ENCODE measurements at places on chromosomes 1 and 21.

GRCh38 chr1:94481473-94481933 lies 60.1 kb downstream of the F3 start:
- DNase-seq: peak; percentile 69

DNA sequence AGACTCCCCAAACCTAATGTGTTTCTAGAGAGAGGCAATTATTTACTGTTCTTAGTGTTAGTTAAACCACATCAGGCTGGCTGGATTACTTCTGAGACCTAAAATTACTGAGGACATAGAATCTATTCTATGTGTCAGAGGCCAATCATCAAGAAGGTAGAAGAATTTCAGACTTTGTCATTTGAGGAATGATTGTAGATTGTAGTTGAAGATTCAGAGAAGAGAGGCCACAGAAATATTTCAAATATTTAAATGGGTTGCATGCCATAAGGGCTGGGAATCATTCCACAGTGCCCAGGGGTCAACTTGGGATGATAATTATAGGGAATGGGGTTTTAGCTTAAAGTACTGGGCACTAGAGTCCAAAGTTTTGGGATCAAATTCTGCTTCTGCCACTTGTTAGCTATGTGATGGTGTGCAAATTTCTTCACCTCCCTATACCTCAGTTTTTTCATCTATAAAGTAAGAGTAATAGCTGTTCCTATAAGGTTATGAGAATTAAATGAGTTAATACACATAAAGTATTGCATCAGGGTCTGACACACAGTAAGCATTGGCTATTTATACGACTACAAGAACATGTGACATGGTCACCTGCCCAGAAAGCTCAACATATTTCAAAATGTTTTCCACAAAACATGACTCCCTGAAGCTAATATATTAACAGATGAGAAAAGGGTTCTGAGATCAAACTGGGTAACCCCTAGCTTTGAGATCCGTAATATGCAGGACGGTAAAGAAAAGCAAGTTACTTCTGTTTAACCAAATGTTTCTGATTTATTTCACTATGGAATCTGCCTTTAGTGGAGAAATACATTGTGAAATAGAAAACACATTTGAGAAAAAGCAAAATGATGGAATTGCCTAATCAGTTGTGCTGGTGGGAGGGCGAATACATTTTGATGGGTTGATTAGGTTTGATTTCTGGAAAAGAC lies 69.7 kb upstream of the SPAG17 start:
- no peak for DNase-seq

- DNase-seq: no peak
Measured at GRCh38 chr1:204335533-204335932, 24.2 kb downstream of the PLEKHA6 start.

DNA sequence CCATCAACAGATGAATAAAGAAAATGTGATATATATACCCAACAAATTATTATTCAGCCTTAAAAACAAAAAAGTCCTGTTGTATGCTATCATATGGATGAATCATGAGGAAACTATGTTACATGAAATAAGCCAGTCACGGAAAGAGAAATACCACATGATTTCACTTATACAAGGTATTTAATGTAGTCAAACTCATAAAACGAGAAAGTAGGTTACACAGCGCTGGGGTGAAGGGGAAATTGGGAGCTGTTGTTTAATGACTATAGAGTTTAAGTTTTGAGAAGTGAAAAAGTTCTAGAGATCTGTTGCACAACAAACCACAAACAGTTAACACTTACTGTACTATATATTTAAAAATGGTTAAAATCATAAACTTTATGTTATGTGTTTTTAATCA lies 58.5 kb downstream of the SLC25A24 start:
- no peak for DNase-seq

DNA sequence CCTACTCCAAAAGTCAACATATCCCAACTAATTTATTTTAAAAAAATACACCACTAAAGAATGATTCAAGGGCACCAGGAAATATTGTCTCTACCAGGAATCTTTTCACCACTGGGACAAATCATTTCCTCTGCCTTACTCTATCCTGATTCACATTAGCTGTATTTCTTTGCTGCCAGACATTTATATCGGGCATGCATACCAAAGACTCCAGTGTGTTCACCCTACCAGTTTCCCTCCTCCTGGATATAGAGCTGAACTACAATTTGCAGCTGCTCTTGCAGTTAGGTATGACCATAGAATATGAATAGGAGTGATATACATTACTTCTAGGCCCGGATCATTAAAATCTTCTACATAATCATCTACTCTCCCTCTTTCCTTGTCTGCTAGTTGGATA lies 7.6 kb downstream of the KCNJ6 start:
- DNase-seq: no peak

GRCh38 chr1:224133741-224134299 lies 19.9 kb downstream of the FBXO28 start:
- no peak for DNase-seq

GRCh38 chr1:25053576-25054250 lies 123.6 kb upstream of the RUNX3 start:
- no peak for DNase-seq

DNA sequence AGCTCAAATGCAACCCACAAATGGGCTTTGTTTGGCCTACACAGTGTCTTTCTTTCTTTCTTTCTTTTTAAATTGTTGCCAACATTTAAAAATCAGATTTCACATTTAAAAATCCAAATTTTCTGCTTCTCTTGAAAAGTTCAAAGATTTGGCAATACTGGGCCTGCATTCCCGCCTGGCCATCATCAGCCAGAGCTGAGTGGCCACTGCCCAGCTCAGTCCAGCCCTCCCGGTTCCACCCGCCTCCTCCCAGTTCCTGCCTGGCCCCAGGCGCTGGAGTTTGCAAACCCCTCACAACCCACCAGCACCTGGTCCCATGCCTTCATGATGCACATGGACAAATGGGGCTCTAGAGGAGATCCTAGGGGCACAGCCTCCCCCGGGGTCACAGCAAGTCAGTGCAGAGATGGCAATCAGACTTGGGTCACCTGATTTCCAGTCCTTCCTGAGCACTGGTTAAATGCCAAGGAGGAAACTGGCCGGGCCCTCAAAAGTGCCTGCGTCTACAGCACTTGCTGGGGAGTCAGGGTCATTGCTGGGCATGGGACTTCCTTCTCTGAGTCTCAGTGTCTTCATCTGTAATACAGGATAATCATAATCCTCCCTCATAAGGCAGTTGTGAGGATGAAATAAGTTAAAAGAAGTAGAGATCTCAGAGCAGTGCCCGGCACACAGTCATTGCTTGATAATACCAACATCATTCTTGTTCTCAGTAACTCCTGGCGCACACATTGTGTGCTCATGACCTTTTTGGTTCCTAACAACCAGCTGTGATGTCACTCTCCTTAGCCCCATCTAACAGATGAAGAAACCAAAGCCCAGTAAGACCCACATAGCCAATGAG lies 41.0 kb upstream of the LAPTM5 start:
- no peak for DNase-seq

DNA sequence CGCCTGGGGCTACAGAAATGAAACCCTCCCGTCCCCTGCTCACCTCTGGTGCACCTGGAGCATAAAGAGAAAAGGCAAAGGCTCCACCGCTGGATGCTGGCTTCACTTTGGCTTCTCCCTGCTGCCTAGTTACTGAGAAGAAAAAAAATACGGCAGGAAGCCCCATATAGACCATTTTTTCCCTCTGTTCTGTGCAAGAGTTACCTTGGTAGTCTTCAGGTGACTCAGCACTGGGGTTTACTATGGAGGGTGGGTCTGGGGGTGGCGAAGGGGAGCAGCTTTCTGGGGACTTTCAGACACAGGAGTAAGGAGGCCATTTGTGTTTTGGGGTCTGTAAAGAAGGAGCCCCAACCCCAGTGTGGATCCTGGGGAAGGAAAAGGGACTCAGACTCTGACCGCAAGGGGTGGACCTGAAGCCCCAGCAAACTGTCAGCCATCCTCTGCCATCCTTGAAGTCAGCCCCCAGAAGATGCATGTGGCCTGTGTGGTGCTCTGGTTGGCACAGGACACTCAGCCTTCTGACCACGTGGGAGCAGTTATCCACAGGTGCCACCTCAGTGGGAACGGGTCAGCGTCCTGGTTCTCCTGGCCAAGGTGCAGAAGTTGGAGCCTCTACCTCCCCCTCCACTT lies 25.9 kb upstream of the EPS8L3 start:
- DNase-seq: no peak

DNA sequence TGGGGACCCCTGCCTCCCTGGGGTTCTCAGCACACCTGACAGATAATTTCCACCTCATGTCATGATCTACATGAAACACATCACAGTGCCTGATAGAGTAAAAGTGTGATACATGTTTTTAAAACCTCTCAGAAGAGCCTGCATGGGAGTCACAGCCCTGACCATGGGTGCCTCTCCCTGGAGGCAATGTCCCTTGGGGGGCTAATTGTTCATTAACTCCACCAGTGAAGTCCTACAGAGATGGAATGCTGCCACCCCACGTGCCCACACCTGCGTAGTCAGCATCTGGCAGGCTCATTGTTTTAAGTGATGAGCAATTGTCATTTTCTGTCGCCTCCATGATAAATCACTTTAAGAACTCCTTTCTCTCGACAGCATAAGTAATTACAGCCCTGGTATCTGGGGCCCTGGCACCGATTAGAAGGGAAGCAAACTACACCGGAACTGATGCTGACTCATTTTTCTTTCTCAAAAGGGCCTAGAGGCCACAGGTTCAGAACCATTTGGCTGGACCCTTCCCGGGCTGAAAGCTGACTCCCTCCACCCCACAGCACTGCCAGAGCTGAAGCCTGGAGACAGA lies 109.6 kb upstream of the GJB5 start:
- no peak for DNase-seq

DNA sequence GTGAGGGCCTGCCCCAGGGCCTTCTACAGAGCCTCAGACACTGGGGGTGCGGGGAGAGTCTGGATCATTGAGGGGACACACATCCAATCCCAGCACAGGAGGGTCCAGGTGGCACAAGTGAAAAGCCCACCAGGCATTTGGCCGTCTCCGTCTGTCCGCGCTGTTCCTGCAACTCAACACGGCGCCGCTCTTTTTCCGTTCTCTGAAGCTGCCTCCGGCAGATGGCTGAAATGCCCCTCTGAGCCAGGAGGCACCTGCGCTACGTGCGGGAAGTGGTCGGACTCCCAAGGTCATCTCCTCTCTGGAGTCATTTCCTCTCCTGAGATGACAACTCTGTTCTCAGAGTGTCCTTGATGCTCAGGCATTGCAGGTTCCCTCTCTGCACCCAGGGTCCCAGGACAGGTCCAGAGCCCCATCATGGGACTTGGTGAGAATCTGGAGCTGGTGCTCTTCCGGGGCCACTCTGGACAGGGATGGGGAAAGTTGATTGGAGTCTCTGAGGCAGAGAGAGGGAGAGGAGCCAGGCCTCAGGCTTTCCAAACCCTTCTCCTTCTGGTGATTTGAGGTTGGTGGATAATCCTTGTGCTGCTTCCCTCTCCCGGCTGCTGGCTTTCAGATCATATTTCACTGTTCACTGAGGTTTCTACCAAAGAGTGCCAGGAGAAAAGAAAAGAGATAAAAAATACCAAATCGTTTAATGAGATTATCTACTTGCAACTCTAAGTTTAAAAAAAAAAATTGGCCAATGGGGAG lies 14.0 kb upstream of the MIXL1 start:
- no peak for DNase-seq

- no peak for DNase-seq
Measured at GRCh38 chr1:227453631-227454355, 109.6 kb upstream of the ZNF678 start.

DNA sequence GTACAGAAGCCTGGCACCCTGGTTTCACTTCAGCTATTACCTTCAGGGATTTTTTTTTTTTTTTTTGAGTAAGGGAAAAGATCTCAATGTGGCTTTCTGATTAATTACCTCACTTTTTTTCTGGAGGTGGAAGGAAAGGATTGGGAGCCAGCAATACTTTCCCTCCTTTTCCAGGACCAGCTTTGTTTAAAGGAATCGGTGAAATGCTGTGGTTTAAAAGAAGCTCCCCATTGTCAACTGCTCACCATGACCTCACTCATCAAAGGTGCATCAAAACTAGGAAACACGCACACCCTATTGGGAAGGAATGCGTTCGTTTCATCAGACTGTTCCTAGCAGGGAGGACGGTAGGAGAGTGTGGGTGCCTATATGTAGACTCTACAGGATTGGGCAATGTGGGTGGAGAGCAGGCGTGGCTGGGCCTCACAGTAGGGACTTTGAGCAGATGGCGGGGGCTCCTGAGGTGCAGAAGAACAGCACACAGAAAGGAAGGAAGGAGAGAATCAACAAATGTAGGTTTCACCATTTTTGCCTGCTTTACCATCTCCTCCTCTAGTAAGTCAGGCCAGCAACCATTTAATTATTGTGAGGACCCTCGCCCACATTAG lies 13.0 kb downstream of the PHGDH start:
- DNase-seq: no peak

DNA sequence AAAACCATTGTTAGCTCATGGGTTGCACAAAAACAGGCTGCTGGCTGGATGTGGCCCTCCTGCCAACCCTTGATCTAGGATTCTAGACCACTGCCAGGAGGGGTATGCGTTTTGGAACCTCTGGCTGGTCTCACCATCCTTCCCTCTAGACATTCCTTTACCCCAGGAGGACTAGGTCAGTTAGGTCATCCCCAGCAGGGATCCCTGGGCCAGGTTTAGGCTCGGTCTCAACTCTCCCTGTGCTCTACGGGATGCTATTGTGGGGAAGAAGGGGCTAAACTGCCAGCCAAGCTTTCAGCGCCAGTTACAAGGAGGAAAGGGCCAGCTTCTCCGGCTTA lies 22.7 kb downstream of the SLC2A1 start:
- no peak for DNase-seq

- DNase-seq: no peak
Measured at GRCh38 chr1:200895801-200896530, 1.3 kb downstream of the INAVA start.

- DNase-seq: peak; percentile 78
Measured at GRCh38 chr1:155981266-155982088, 3.1 kb upstream of the ARHGEF2 start.

DNA sequence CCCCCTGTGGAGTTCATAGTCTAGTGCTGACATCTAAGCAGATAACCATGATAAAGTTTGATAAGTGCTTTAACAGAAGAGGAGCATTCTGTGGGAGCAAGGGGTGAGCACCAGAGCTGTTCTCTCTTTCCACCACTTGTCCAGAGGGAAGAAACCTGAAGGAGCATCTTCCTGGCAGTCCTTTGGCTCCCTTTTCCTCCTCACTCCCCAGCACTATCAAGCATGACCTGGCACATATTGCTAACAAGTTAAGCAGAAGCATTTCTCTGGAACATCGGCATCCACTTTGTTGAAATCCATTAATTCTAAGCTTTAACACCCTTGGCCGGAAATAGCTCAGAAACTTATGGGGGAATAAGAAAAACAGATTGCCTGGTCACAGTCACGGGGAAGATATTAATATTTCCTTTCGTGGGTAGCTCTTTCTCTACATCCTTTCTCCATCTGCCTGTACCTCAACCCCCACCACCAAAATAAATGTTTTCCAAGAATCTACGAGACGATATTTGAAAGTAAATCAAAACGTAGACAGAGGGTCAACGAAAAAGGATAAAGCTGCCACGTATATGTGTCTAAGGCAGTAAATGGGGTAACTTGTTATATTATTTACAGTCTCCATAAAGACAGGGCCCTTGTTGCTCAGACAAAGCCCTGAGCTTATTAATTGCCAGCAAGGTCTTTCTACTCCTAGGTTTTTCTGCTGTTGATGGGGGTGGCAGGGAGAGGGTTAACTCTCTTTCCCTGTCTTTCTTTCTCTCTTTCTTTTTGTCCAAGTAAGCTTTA lies 351.4 kb downstream of the NUF2 start:
- DNase-seq: no peak

Data from B cell (primary cell).